ENCODE measurements at places on chromosomes 4 and X.

DNA sequence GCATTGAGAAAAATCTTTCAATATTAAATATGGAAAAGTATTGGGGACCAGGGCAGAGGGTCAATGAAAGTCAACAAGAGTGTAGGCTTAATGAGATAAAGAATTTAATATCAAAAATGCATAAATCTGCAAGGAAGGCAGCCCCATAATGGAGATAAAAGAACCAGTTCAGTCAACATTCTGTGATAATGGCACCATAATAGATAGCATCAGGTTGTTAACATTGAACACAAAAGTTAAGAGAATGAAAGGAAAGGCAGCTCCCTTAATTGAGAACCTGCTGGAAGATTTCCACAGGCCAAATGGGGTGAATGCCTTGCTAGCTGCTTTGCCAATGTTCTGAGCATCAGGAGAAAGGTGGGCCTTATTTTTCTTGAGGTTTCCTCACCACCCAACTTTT lies 60.4 kb upstream of the TMEM33 start:
- H3K27me3 ChIP-seq: peaks cover 95% of the 10 kb centered on the region
- H3K27ac ChIP-seq: no peak overlapping the region
- H3K4me1 ChIP-seq: no peaks in the 10 kb centered on the region
- no peak overlapping the region for H3K4me3 ChIP-seq

DNA sequence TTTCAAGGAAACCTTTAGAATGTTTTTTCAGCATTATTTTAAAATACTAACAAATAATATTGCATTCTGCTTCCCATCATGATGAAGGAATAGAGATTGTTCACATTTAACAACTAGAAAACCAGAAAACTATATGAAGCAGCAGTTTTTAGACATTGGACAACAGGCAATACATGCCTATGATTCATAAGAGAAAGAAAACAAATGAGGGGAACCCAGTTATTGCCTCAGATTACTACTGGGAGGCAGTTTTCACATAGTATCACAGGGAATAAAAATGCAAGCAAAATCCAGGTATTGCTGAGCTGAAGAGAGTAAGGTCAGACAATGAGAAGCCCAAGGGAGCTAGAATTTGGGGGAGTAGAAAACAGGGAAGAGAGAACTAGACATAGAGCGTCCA lies 373.6 kb downstream of the MAPK10 start:
- no peak overlapping the region for H3K4me3 ChIP-seq
- no peaks in the 10 kb centered on the region for H3K27me3 ChIP-seq
- no peaks in the 10 kb centered on the region for H3K4me1 ChIP-seq
- H3K27ac ChIP-seq: no peak overlapping the region
- no peak for DNase-seq

GRCh38 chr4:145865274-145865941 lies 73.2 kb downstream of the ZNF827 start:
- no peak for DNase-seq
- H3K36me3 ChIP-seq: no peaks in the 10 kb centered on the region
- H3K27ac ChIP-seq: no peak overlapping the region
- no peak overlapping the region for H3K4me3 ChIP-seq
- H3K4me1 ChIP-seq: no peaks in the 10 kb centered on the region

GRCh38 chr4:47915378-47915777 lies 995 bp upstream of the NFXL1 start:
- peaks cover 31% of the 10 kb centered on the region for H3K4me1 ChIP-seq
- no peak overlapping the region for H3K4me3 ChIP-seq
- DNase-seq: no peak
- H3K36me3 ChIP-seq: peaks cover 2% of the 10 kb centered on the region
- no peaks in the 10 kb centered on the region for H3K27me3 ChIP-seq

- H3K36me3 ChIP-seq: no peaks in the 10 kb centered on the region
- H3K27me3 ChIP-seq: no peaks in the 10 kb centered on the region
- H3K4me1 ChIP-seq: peaks cover 10% of the 10 kb centered on the region
- no peak overlapping the region for H3K27ac ChIP-seq
Measured at GRCh38 chr4:38987491-38987890, 44.7 kb downstream of the TMEM156 start.

DNA sequence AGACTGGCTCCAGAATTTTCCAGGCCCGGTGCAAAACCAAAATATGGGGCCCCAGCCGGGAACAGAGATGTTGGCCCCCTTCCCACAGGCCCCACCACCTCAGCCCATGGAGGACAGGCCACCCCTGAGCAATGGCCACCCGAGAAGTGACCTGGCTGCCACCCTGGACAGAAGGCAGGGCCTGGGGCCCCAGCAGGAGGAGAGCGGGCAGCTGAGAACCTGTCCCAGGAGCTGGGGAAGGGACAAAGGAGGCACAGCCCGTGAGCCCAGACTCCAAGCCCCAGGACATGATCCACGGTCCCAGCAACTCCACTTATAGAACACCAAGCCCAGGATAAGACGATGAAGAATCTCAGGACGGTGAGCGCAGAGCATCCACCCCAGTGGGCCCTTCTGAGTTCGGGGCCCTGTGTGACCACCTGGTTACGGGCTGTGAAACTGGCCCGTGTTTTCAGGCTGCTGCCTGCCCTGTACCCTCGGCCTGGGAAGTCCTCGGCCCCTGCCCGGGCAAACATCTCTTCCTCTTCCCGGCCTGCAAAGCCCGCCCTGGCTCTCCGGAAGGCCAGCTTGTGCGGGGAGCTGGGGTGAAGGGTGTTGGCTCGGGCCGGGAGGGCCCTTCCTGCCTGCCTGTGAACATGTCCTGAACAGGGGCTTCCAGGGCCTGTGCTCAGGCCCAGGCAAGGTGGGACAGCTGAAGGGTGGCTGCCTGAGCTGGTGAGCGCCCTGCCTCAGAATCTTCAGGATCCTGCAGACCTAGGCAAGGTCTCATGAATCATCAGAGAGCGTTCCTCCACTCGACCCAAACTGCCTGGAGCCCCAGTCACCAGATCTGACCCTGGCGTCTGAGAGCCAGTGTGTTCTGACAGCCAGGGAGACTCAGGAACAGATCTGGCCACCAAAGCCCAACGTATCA lies 47.0 kb upstream of the MAN2B2 start:
- no peak overlapping the region for H3K4me3 ChIP-seq
- no peaks in the 10 kb centered on the region for H3K4me1 ChIP-seq
- no peaks in the 10 kb centered on the region for H3K27me3 ChIP-seq
- DNase-seq: no peak
- no peaks in the 10 kb centered on the region for H3K36me3 ChIP-seq

DNA sequence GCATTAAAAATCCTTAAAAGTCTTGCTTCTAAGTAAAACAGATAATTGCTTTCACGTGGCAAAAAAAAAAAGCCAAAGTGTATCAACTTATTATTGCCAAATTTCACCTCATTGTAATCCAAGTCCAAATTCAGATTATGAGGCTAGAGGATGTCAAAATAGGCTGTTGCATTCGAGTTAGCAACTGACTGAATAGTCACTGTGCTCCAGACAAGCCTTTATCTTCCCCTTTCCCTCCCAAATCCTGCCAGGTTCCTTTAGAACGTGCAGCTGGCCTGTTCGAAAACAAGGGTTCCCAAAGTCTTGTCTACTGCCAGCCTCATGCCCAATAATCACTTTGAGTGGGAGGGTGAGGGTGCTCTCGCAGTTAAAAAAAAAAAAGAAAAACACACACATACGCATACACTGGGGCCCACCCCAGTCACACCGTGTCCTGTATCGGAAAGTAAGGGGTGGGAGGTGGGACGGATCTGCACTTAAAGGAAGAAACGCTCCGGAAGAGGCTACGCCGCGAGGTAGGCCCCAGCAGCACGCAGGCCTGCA lies 603 bp downstream of the MAD2L1 start:
- peak overlapping the region; percentile 96 for H3K27ac ChIP-seq
- DNase-seq: no peak
- H3K4me1 ChIP-seq: peaks cover 10% of the 10 kb centered on the region
- H3K4me3 ChIP-seq: peak overlapping the region; percentile 50
- H3K36me3 ChIP-seq: no peaks in the 10 kb centered on the region

DNA sequence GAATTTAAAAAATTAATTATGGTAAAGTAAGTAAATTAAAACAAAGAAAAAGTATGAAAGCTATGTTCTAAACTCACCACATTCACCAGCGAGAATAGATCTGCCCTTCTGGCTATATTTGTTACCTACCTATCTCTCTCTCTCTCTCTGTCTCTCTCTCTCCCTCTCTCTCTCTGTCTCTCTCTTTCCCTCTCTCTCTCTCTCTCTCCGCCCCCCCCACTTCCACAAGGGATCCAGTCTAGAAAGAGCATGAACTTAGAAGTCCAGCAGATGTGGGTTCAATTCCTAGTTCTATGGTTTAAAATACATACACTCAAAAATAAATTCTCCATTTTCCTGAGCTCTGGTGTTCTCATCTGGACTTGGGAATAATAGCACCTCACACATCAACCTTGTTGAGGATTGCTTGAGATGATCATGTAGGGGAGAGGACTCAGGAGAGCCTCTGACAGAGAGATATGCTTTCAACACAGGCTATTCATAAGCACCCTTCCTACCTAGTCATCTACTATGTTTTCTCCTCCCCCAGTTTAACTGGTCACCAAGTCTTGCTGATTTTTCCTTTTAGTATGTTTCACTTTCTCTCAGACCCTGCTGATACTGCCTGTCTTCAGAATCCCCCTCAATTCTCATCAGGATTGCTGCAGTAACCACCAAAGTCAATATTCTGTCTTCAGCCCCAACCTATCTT lies 64.7 kb downstream of the SLC7A11 start:
- no peak overlapping the region for H3K27ac ChIP-seq
- DNase-seq: no peak
- no peaks in the 10 kb centered on the region for H3K4me1 ChIP-seq
- no peaks in the 10 kb centered on the region for H3K27me3 ChIP-seq
- H3K36me3 ChIP-seq: no peaks in the 10 kb centered on the region

DNA sequence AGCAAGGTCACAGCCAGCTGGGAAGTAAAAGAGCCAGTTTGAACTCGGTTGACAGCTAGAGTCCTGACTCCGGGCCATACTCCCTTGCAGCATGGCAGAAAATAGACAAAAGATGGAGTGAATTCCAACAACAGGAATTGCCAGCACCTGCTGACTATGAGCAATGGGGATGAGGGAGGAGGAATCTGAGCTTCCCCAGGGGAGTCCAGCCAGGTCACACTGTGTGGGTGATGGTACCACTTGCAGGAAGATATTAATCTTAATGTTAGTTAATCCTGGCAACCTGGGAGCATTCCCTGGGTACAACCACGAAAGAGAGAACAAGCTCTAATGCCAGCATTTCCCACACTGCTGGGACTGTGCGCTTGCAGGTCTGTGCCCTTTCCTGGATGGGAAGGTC lies 48.1 kb upstream of the S100G start:
- H3K27ac ChIP-seq: no peak overlapping the region
- no peaks in the 10 kb centered on the region for H3K27me3 ChIP-seq
- DNase-seq: no peak
- H3K36me3 ChIP-seq: no peaks in the 10 kb centered on the region
- H3K4me3 ChIP-seq: no peak overlapping the region

DNA sequence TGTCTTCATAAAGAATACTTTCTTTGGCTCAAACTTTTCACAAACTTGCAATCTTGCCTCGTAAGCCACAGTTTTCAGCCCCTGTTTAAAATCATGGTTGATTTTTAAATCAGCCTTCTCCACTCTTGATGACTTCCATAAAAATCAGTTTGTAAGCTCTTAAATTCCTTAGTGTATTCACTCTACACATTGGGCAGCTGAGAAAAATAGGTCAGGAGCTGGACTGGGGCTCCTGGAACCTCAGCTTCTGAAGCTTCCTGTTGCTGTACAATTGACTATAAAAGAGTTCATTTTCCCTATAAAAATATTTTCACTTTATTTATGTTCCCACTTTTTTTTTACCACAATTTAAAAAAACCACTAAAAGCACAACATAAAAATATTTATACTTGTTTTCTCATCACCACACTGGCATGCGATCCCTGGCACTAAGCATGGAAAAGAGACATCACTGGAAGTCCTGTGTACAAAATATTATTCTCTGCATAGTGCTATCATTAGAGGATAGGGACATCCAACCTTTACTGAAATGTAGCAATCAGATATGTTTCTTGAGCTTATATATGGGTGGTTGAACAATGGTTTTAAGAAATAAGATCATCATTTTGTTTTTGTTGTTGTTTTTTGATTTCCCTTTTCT lies 345.7 kb downstream of the FBXO8 start:
- no peak overlapping the region for H3K4me3 ChIP-seq
- no peaks in the 10 kb centered on the region for H3K36me3 ChIP-seq
- no peaks in the 10 kb centered on the region for H3K27me3 ChIP-seq
- DNase-seq: no peak
- no peak overlapping the region for H3K27ac ChIP-seq

GRCh38 chrX:119189115-119189514 lies 47.0 kb upstream of the PGRMC1 start:
- no peak overlapping the region for H3K4me3 ChIP-seq
- H3K27ac ChIP-seq: no peak overlapping the region
- H3K36me3 ChIP-seq: no peaks in the 10 kb centered on the region
- DNase-seq: no peak
- H3K27me3 ChIP-seq: no peaks in the 10 kb centered on the region

GRCh38 chr4:1593881-1594345 lies 90.2 kb downstream of the FAM53A start:
- peaks cover 61% of the 10 kb centered on the region for H3K27me3 ChIP-seq
- H3K27ac ChIP-seq: no peak overlapping the region
- H3K4me3 ChIP-seq: no peak overlapping the region
- no peak for DNase-seq

DNA sequence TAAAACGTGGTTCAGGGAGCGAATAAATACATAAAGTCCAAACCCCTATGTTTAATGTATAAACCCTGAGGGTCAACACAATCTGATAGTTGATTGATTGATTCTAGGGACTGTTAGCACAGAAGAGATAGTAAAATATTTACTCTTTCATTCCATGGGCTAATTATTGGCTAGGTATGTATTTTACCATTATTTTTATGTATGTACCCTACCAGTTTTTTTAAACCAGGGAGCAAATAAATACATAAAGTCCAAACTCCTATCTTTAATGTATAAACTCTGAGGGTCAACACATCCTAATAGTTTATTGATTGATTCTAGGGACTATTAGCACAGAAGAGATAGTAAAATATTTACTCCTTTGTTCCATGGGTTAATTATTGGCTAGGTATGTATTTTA lies 40.0 kb downstream of the ZFX start:
- no peaks in the 10 kb centered on the region for H3K27me3 ChIP-seq
- no peak overlapping the region for H3K27ac ChIP-seq
- no peak for DNase-seq
- H3K36me3 ChIP-seq: no peaks in the 10 kb centered on the region
- H3K4me1 ChIP-seq: peaks cover 5% of the 10 kb centered on the region

DNA sequence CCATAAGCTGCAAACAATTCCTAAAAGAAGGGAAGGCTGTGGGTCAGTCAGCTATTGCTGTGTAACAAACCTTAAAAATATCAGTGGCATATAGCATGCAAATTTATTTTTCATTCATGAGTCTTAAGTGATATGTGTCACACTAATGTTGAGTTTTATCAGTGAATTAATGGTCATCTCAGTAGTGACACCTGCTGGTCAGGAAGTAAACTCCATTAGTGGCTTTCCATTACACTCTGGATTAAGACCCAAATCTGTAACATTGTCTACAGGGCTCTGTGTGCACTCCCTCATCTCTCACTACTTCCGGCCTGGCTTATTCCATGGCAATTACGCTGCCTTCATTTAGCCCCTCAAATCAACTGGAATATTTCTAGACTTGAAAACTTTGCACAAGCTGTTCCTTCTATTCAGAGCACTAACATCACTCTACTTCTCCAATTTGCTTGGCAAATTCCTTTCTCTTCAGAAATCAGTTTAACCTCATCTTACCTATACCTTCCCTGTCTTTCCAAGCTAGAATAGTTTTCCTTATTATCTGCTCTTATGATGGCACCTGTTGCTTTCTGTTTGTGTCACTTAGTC lies 217.3 kb upstream of the TAPT1 start:
- H3K27me3 ChIP-seq: no peaks in the 10 kb centered on the region
- no peak overlapping the region for H3K4me3 ChIP-seq
- no peaks in the 10 kb centered on the region for H3K36me3 ChIP-seq
- H3K4me1 ChIP-seq: no peaks in the 10 kb centered on the region
- no peak for DNase-seq

Data from left lung (tissue), 14 donors.